ENCODE measurements at places on chromosomes 7 and 10. TPM values are rescaled to one million over a fixed set of nuclear protein-coding genes. Genes with fewer than 3 reads are reported as not detected.

GRCh38 chr10:121268363-121268762 is 329.9 kb downstream of the FGFR2 start:
- no peak for DNase-seq

VPS37D gene
- total RNA-seq, result 1.4 TPM

NT5C2 gene
- 9.9 TPM for total RNA-seq

DNA sequence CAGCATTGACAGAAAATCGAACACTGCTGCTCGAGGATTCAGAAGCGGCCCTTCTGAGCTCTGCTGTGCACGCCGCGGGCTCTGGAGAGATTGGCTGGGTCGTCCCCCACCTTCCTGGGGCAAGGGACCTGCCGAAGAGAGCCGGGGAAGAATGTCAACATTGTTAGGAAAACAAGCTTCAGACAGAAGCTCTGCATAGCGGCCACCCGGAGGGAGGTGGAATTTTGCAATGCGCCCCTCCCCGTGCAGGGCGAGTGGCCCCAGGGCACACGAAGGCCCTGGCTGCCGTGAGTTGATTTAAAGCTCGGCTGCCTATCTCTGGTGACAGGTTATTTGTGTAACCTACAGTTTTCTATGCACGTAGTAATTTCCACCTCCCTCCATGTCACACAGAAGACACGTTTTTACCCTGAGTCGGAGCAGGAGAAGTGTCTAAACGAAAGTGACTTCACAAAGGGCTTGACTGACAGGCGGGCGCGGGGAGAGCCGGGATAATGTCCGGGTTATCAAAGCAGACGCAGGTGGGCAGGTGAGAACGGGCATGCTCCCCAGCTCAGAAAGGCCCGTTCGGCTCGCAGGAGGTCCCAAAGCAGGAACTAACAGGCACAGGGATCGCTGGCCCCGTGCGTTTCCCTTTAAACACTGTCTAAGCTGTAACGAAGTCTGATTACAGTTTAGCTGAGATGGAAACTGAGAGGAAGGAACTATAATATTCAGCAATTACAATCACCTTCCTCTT is 84.6 kb downstream of the PDGFA start:
- DNase-seq, result no peak

CNTNAP2 gene
- not detected for total RNA-seq

CALCR gene
- total RNA-seq, result not detected

PNLIPRP3 gene
- total RNA-seq, result not detected

DNA sequence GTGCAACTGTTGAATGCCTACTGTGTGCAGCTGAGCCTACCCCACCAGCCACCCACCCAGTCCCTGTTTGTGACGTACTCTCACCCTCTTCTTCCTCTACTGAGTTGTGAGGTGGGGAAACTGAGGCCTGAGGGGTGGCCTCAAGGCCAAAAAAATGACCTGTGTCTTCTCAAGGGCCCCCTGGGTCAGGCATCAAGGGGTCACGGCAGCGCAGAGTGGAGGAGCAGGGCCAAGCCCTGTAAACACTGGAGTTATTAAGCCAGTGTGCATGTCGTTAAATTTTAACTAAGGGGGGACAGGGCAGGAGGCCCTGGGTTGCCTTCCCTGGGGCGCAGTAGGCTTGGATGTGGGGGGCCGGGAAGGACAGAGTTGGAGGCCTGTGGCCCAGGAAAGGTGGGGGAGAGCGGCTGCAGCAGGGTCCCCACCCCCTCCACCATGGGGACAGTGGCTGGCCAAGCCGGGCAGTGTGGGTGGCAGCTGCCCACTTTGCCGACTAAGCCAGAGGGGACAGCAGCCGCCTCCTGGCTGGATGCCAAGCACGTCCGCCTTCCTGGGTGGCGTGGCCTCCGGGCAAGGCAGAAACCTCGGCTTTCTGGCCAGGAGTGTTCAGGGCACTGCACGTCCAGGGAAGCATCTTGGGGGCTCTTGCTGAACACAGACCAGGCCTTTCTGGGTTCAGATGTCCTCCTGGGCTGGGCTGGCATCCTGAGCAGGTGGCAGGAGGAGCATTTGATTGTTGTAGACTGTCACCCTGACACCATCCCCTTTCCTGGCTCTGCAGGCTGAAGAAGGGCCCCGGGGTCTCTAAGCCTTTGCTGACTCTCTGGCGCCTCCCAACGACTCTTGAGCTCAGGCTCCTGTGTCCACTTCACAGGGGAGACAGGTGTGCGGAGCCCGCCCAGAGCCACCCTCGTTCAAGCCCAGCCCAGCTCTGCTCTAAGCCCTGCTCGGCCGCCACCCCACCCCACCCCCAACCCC is 1.9 kb downstream of the SLC29A4 start:
- no peak for DNase-seq

DNA sequence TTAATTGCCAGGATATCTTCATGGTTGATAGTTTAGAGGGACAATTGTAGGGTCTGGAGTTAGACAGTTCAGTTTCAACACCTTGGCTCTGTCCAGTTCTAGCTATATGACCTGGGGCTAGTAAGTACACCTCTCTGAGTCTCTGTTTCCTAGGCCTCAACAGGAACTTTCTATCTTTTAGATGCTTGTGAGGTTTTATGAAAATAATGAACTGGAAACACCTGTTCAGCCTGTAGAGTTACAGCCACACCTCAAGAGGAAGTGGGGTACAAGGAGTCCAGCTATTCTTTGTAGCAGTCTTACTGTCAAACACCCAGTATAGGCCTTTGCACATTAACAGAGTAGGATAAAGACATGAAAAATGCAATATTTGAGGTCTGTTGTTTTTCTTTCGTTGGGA is 73.4 kb downstream of the CHRM2 start:
- DNase-seq, result no peak

GRCh38 chr10:47332946-47333345 is 10.7 kb downstream of the GDF2 start:
- no peak for DNase-seq

- DNase-seq, result peak; percentile 43
Observed at GRCh38 chr10:48594371-48594770, 10.5 kb downstream of the ARHGAP22 start.

WIPF3 gene
- total RNA-seq, result not detected

DNA sequence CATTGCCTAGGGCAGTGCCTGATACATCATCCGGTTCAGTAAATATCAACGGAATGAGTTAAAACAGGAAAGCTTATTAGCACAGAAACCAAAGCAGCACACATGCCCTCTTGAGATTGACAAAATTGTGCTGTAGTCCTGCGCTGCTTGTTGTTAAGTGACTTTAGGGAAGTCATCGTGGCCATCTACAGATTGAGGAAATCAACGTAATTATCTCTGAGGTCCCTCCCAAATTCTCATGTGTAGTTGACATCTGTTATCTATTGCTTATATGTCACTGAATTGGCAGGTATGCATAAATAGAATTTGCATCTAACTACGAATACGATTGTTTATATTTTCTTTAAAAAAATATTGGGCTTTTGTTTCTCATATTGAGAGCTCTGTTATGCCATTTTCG is 3.5 kb upstream of the GNB2 start:
- DNase-seq, result no peak

- no peak for DNase-seq
Observed at GRCh38 chr7:65812281-65812680, 60.6 kb upstream of the VKORC1L1 start.

GRCh38 chr10:100104300-100104699 is 22.6 kb upstream of the CPN1 start:
- no peak for DNase-seq

DNA sequence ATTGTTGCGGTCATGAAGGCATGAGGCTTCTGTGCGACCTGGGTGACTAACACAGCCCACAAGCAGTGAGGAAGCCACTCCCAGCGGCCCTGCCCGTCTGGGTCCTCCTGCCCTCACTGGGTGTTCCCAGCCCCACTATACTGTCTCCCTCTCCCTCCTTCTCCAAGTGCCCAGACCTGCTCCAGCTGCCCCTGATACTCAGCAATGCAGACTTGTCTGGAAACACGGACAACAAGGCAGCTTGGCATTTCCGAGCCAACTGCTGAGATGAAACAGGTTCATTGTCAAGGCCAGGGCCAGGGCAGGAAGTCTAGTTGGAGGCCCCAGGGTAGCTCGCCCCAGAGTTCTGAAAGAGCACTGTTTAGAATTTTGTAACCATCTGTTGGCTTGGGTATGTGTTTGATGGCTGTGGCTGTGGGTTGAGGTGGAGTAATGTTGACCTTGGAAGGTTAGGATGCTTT is 95.7 kb downstream of the RBM20 start:
- DNase-seq, result no peak

GRCh38 chr7:98935811-98936210 is 57.5 kb downstream of the TRRAP start:
- DNase-seq, result no peak

GRCh38 chr10:97715259-97715874 is 1.8 kb downstream of the MARVELD1 start:
- DNase-seq, result no peak

DNA sequence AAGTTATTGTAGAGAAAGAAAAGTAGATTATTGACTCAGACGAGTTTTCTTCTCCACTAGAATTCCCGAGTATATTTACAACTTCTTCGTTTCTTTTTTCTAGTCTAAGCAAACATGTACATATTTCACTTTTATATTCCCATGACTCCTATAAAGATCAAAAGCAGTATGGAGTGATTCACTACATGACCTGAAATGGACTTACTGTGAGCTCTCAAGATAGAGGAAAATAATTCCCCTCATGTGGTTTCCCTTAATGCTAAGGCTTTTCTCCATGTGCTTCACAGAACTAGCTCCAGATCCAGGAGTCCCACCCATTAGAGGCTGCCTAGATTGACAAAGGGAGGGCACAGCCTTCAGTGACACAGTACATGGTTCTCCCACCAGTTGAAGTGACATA is 823.1 kb upstream of the LRRTM3 start:
- DNase-seq, result no peak

CDK14 gene
- total RNA-seq, result 13.2 TPM

DNA sequence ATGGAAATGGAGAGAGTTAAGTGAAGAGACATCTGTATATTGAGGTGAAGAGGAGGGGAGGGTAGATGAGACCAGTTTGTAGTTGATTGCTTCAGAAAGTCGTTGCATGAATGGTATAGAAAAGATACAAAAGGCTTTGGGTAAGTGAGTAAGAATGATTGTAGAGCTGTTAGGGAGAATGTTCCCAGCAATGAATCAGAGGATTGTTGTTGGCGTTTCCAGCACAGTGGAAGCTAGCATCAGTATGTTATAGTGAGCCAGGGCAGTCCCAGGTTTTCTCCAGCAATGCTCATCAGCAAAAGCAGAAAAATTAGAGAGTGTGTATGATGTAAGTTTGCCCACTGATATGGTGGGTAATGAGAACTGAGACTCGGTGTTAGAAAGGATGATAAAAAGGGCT is 15.4 kb upstream of the CDK6 start:
- DNase-seq, result no peak

- DNase-seq, result no peak
Observed at GRCh38 chr10:71893920-71894319, 42.9 kb upstream of the PSAP start.

DNA sequence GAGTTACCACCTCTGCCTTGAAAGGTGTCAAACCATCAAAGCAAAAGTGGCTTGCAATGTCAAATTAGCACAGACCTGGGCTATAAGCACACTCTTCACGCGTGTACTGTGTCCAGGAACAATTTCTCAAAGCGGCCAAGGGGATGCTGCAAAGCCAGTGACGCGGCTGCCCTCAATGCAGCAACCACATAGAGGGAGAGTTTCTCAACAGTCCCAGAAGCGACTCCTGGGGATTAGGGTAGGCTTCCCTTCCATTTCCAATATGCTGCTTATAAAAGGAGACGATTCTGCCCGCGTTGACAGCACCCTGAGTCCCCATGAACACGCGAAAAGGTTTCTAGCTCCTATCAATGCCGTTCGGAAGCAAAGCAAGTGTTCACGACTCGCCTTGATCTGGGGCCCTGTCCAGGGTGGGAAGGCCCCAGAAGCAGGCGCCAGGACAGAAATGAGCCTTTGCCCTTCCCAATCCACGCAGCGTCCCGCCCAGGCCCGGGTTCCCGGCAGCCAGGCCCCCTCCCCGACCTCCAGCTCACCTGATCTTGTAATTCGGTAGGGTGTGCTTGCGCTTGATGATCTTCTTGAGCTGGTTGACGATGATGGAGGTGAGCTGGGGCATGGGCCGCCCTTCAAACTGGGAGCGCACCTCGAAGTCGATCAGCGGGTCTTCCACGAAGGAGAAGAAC is 1.3 kb downstream of the PDZD8 start:
- no peak for DNase-seq

- no peak for DNase-seq
Observed at GRCh38 chr10:31977440-31978155, 49.0 kb upstream of the ARHGAP12 start.

DNA sequence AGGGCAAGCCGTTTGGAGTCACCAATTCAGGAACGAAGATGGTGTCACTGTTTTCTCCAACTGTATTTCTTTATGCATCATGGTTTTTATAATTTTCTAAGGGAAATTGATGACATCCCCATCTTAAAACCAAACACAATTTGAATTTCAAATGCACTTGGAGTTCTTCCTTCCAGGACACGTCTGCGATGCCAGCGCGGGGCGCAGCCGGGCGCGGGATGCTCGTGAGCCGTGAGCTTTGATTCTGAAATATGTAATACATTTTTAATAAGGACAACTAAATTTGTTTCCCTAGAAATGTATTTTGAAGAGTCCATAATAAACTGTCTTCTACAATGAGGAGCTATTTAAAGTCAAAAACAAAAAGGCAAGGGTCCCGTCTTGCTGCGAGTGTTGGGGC is 492.1 kb downstream of the DNAJB6 start:
- no peak for DNase-seq

DNA sequence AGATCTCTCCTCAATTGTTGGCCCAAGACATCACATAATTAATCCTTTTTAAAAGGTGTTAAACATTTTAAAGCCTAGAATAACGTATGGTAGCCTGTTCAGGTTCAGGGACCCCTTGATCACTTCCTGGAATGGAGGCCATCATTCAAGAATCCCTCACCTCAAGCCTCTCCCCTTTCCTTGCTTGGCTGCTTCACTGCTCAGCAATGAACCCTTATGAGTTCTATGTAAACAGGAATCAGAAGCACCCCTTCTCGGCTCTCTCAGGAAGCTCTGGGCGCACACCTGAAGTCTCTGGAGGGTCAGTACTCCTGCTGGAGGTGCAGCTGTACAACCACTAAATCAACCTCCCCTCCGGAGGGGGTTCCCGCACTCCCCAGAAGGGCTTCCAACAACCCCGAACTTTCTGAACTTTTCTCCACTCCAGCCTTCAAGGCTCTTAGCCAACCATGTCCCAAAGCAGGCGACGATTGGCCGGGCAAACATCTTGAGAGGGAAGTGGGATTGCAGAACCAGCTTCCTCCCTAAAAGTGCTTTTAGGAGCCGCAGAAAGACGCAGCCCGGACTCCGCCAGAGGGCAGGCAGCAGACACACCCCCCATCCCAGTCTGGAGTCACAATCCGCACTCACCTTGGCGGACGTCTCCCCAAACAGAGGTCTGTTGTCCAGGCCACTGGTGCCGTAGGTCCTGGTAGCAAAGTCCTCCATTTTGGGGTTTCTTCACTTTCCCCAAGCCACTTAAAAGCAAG is 562 bp downstream of the TMEM243 start:
- peak; percentile 26 for DNase-seq

GRCh38 chr10:5896208-5897052 is 6.4 kb downstream of the FBH1 start:
- no peak for DNase-seq

SAP25 gene
- total RNA-seq, result not detected

Data from MG63 (cell line).